ENCODE measurements at places on chromosomes 5 and 9. TPM values are rescaled to one million over a fixed set of nuclear protein-coding genes. Genes with fewer than 3 reads are reported as not detected.

DNA sequence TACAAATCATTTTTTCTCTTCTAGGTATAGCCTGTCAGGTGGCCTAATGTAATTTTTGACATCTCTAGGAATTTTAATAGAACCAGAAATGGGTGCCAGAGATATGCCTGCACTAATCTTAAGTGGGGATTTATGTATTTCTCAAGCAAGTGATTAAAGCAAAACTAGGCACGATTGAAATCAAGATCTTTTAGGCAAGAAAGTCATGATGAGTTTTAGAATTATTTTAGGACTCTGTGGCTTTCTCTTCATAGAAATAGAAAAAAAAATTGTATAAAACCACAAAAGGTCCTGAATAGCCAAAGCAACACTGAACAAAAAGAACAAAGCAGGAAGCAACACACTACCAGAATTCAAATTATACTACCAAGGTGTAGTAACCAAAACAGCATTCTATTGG, 952 bp upstream of the AMACR start:
- DNase-seq = no peak
- H3K4me3 ChIP-seq = peak overlapping the region; percentile 72
- no peaks in the 10 kb centered on the region for H3K27me3 ChIP-seq

OMD gene
- total RNA-seq = 16.3 TPM

- no peak overlapping the region for H3K4me3 ChIP-seq
- no peak overlapping the region for H3K27ac ChIP-seq
- no peak for DNase-seq
- H3K27me3 ChIP-seq = no peaks in the 10 kb centered on the region
- no peaks in the 10 kb centered on the region for H3K36me3 ChIP-seq
- no peaks in the 10 kb centered on the region for H3K4me1 ChIP-seq
Measured at GRCh38 chr9:88015606-88016005, 41.3 kb upstream of the CDK20 start.

GRCh38 chr9:16417161-16417560, 453.3 kb downstream of the BNC2 start:
- peaks cover 21% of the 10 kb centered on the region for H3K4me1 ChIP-seq
- no peak for DNase-seq
- no peak overlapping the region for H3K27ac ChIP-seq
- H3K4me3 ChIP-seq = no peak overlapping the region

TAF11L7 gene
- not detected for total RNA-seq

FGD3 gene
- 2.5 TPM for total RNA-seq

GRCh38 chr9:88388203-88388885, at the start of gene SPIN1:
TSS of gene SPIN1 (plus strand) at chr9:88388444. CDS start at chr9:88426540, 38,096 bp downstream.
- H3K27ac ChIP-seq = peak within 1 kb of the TSS; percentile 96
- no peaks in the 10 kb centered on the region for H3K4me1 ChIP-seq
- H3K36me3 ChIP-seq = no peaks in the 10 kb centered on the region

GRCh38 chr9:122479062-122479461, 1.3 kb upstream of the OR1J1 start:
- H3K4me1 ChIP-seq = no peaks in the 10 kb centered on the region
- no peaks in the 10 kb centered on the region for H3K27me3 ChIP-seq
- H3K4me3 ChIP-seq = no peak overlapping the region
- no peak for DNase-seq
- H3K27ac ChIP-seq = no peak overlapping the region

SLC34A1 gene
- not detected for total RNA-seq

DNA sequence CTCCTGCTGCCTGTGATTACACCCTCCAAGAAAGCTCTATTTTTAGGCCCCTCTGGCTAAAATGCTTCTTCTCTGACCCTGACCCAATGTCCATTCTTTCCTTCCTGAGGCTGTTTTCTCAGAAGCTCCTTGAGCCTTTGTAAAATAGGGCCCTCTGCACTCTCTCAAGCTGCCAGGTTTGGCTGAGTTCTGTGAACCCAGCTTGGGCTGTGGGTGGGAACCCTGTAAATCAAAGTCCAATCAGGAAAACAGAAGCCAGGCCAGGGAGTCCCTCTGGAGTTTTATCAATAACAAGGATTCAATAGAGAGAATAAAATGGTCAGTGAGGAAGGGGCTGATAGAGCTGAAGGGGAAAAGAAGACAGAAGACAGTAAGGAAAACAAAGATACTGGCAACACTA, 43.7 kb upstream of the ERCC6L2 start:
- DNase-seq = no peak
- H3K27ac ChIP-seq = no peak overlapping the region
- H3K4me1 ChIP-seq = peaks cover 42% of the 10 kb centered on the region
- H3K36me3 ChIP-seq = no peaks in the 10 kb centered on the region
- no peak overlapping the region for H3K4me3 ChIP-seq

DNA sequence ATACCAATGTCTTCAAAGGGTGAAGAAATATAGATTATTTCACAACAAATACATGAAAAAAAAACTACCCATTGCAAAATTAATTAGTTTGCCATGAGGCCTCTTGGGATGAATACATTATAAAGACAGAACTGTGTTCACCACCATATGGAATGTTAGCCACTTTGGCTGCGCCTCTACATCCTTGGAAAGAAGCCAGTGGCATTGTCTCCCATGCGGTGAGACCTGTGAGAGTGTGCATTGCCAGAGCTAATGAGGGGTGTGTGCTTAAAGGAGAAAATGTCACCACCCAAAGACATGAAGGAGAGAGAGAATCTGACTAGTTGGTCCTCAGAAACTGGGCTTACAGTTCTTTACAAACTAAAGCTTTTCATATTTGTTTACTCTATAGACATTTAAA, 110.6 kb downstream of the PLPPR1 start:
- H3K27me3 ChIP-seq = no peaks in the 10 kb centered on the region
- no peak for DNase-seq
- H3K4me3 ChIP-seq = no peak overlapping the region
- H3K4me1 ChIP-seq = no peaks in the 10 kb centered on the region
- H3K36me3 ChIP-seq = no peaks in the 10 kb centered on the region
- H3K27ac ChIP-seq = no peak overlapping the region

OSMR gene
- total RNA-seq = 37.2 TPM
